ENCODE measurements at places on chromosomes 3 and 15.

- peak; percentile 32 for DNase-seq
Observed at GRCh38 chr3:9916734-9917680, at the start of gene IL17RC. IL17RC (plus strand) TSS chr3:9917098; CDS start chr3:9917316, 218 bp downstream.

- DNase-seq, result no peak
Observed at GRCh38 chr15:85010386-85011159, 28.9 kb downstream of the PDE8A start.

GRCh38 chr3:53921296-53921695 is 29.6 kb upstream of the SELENOK start:
- no peak for DNase-seq

GRCh38 chr3:134544316-134544715 is 58.5 kb downstream of the CEP63 start:
- no peak for DNase-seq

DNA sequence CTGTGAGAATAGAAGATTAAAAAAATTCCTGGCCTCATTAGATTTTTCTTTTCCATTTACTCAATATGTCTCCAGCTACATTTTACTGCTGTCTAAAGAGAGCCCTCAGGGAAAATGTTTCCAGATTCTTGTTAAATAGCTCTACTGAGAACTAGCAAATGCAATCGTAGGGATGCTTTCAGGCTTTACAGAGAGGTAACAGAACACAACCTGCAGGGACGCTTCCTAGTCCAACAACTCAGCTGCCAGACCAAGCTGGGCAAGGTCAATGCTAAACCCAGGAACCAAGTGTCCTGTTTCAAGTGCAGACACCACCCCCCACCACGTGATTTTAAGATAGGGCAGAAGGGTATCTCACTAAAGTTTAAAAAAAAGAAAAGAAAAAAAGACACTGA is 25.2 kb downstream of the ARHGEF3 start:
- DNase-seq, result no peak

- no peak for DNase-seq
Observed at GRCh38 chr15:33782966-33783365, 185.3 kb upstream of the CHRM5 start.

- DNase-seq, result no peak
Observed at GRCh38 chr3:43687499-43687811, 3.3 kb upstream of the ABHD5 start.

GRCh38 chr15:55279746-55280351 is 9.8 kb downstream of the RAB27A start:
- DNase-seq, result no peak

DNA sequence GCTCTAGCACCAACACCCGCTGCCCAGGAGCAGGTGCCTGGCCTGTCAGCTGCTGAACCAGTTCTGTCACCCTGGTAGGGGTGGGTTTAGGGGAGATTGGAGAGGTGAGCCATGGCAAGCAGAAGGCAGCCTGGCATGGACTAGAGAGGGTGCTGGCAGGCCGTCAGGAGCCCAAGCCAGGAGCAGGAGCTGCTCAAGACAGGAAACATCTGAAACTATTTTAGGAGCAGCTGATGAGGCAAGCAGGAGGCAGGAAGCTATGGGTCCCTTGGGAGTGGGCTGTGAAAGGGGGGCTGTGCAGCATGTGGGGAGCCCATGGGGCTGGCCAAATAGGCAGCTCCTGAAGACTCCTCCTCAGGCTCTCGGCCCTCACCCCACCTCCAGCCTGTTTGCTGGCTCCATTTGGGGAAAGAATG is 2.3 kb downstream of the INKA1 start:
- DNase-seq, result peak; percentile 26

DNA sequence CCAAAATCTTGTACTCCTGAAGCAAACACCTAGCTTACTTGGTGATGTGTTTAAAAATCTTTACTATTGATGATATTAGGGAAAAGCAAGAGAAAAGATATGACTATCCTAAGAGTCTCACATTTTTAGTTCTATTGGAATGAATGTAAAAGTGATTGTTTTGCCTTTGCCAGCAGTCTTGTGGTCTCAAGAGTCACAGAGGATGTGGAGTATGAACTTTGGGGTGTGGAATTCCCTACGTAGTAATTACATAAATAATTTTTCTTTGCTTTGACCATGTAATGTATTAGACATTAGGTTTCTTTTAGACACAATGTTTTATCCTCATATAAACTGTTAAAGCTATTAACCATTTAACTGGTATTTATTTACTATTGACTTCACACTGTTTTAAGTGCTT is 387.6 kb downstream of the NAALADL2 start:
- no peak for DNase-seq

DNA sequence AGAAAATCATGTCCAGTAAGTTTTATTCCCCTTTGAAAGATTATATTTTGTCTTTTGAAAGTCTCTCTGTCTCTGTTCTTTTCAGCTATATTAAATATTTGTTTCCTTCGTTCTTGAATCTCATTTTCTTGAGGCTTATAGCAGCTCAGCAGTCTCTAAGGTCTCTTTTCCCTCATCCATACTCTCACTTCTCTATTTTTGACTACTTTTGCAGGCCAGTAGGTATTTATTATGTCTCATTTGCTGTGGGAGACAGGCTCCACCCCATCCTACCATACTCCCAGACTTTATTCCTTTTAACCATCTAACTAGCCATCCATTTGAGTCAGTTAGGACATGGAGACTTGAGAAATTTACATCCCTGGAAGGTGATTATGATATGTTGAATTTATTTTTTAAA is 71.0 kb downstream of the FILIP1L start:
- no peak for DNase-seq

- DNase-seq, result no peak
Observed at GRCh38 chr3:146501752-146502151, 32.4 kb upstream of the PLSCR2 start.

DNA sequence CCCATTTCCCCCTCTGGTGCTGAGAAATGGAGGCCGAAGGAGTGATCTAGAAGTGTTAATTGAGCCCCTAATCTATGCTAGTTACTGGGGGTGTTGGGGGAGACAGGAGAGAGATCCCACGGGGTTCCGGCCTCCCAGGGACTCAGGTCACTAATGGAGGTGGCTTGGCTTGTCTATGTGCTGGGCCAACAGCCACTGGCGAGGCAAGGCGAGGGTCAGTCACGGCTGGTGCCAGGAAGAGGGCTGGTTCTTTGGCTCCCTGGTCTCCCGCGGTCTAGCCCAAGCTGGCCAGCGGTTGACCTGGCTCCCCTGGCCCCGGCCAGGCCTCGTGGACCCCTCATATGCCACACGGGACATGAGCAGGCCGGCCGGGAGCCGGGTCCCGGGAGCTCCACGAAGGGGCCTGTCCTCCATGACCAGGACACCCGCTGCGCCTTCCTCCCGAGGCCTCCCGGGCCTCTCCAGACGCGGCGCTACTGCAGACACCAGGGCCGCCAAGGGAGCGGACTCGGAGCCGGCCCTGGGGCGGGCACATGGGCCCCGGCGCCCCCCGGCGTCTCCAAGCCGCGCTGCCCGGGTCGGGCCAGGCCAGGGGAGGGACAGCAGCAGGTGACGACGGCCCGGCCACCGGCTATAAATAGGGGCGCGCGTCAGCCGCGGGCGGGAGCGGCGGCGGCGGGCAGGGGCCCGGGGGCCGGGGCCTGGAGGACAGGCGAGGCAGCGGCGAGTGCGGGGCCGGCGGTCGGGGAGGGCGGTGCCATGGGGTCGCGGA is at the start of gene ALPK3:
ALPK3 (plus strand) TSS at position 663 of the 772 bp plus-strand sequence; CDS start at position 760, 97 bp downstream.
- DNase-seq, result no peak

GRCh38 chr15:52256930-52257733 is 38.5 kb downstream of the MYO5C start:
- no peak for DNase-seq

DNA sequence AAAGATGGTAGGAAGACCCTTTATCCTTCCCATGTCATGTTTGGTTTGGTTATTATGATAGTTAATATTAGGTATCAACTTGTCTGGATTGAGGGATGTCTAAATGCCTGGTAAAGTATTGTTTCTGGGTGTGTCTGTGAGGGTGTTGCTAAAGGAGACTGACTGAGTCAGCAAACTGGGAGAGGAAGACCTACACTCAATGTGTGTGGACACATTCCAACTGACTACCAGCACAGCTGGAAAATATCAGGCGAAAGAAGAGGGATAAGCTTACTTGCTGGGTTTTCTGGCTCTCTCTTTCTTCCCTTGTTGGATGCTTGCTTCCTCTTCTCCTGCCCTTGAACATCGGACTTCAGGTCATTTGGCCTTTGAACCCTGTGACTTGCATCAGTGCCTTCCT is 1227.6 kb upstream of the EPHA6 start:
- no peak for DNase-seq

GRCh38 chr3:16024548-16024947 is 149.9 kb upstream of the GALNT15 start:
- no peak for DNase-seq

DNA sequence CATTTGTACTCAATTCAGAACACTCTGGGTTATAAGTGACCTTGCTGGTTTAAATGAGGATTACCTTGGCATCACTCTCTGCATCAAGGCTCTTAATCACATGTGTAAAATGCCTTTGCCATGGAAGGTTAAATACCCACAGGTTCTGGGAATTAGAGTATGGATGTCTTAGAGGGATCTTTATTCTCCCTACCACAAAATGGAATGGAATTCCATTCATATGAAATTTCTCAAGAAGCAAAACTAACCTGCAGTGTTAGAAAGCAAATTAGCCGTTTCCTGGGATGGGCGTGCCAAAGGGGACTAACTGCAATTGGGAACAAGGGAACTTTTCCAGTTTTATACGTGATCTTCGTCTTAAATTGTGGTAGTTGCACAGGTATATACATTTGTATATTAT is 39.8 kb downstream of the TBL1XR1 start:
- DNase-seq, result no peak

DNA sequence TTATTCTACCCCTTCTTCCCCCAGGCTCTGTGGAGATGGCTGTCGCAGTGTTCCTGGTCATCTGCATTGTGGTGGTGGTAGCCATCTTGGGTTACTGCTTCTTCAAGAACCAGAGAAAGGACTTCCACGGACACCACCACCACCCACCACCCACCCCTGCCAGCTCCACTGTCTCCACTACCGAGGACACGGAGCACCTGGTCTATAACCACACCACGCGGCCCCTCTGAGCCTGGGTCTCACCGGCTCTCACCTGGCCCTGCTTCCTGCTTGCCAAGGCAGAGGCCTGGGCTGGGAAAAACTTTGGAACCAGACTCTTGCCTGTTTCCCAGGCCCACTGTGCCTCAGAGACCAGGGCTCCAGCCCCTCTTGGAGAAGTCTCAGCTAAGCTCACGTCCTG is 12.9 kb downstream of the SPINT1 start:
- DNase-seq, result no peak

DNA sequence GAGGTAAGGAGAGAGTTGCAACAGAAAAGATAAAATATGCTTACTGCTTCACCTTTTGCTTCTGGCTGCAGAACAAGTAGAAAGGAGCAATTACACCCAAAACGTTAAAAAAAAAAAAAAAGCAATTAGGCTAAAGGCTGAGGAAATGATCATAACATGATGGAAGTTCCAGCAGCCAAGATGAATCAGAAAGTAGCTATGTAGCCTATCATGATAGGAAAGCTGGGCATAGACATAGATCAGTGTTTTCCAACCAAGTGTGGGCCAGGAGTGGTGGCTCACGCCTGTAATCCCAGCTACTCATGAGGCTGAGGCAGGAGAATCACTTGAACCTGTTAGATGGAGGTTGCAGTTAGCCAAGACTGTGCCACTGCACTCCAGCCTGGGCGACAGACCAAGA is 52.6 kb downstream of the AGTR1 start:
- no peak for DNase-seq

- DNase-seq, result no peak
Observed at GRCh38 chr15:49229922-49230321, 59.9 kb downstream of the GALK2 start.

- DNase-seq, result no peak
Observed at GRCh38 chr3:99909714-99910495, 92.2 kb downstream of the CMSS1 start.

- DNase-seq, result no peak
Observed at GRCh38 chr15:69881302-69881670, 216.4 kb downstream of the TLE3 start.

DNA sequence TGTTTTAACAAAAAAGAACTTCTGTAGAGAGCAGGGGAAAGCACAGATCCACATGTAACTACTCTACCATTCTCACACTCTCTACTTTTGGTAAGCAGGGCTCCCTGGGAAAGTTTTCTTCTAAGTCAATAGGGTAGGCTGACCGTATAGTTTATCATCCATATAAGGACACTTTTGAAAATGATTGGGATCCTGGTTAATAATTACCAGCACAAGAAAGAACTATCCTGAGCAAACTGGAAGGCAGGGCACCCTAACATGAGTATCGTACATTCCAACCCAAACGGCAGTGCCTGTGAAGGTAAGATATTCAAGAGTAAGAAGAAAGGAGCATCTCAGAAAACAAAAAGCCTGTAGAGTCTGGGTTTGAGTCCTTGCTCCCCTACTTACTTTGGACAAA is 22.1 kb downstream of the SUSD5 start:
- DNase-seq, result no peak

DNA sequence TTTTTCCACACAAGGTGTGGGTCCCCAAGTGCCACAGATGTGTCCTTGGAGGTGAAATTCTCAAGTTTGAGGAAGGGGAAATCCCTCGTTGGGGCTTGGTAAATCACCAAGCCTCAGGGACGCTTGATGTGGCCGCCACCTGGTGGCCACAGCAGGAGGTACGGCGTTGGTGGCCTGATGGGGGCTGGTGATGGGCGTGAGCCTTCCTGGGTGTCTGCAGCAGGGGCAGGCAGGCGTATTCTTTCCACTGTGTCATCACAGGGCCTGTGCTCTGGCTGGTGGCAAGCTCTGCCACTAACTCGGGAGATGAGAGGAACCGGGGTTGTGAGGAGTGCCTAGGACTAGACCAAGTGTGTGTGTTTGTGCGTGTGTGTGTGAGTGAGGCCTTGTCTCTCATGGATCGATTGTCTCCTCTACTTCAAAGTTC is 4.2 kb downstream of the ACOX2 start:
- peak; percentile 14 for DNase-seq

DNA sequence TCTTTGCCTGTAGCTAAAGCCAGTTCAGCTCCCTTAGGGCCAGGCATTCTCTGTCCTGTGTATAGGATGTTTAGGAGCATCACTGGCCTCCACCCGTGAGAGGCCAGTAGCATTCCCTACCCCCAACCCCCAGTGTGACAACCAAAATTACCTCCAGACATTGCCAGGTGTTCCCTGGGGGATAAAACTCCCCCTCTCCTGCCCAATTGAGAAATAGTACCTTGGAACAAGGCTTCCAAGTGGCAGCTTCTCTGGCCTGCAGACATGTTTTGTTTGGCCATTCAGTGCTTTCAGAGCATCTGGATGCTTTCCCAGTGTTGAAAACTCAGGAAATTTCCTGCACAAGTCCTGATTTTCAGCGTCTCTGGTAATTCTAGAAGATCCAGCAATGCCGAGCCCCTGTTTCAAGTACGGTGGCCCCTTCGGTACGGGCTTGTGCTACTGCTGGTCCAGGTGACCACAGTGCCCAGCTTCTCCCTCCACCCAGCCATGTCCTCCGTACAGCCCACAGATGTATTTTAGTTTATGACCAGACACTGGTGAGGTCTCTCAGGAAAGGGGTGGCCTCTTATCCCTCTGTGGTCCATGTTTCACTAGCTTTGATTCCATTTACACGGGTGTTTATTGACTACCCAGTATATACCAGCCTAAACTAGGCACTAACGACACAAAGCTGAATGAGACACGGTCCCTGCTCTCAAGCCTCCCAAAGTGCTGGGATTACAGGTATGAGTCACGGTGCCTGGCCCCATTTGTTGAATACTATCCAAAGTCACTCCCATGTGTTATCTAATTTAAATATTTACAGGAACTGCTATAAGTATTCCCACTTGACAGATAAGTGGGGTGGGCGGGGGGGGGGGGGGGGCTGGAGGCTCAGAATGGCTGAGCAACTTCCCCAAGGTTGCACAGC is 125.4 kb upstream of the RAD18 start:
- DNase-seq, result no peak

GRCh38 chr3:135237371-135238143 is 442.5 kb downstream of the EPHB1 start:
- no peak for DNase-seq
